ENCODE measurements at places on chromosomes 1 and 21.

DNA sequence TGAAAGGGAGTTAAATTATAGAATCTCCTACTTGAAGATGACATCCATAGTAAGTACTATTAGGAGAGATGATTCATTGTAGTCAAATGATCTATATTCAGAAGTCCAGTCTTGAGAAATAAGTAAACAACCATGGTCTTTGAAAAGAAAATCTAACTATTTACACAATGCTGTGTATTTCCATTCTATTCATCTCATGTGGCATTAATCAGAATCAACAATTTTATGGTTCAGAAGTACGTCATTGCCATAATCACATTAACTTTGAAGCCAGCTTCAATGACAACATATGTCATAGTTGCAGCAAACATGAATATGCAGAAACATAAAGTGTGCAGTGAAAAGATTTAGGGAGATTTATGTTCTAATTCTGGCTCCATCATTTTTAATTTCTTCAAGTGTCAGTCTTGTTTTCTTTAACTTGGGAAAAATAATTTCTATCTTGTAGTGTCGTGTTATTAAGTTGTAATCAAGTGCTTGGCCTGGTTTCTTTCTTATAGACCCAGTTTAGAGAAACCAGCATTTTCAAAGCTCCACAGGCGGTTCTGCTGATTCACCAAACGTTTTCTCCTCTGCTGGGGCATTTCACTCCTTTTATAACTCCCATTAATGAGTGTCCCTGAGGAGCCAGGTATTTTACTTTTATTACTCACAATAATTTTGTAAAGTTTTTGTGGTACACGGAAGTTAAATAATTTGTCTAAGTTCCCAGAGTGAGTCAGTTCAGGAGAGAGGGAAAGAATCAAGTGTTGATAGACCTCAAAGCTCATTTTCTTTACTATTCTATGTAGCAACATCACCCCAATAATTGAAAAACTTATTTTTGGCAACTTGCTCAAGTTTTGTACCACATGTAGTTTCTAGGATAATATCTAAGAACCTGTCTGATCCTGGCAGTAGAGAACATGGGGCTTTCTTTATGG, 35.9 kb upstream of the PTGS2 start:
- no peak for DNase-seq

DNA sequence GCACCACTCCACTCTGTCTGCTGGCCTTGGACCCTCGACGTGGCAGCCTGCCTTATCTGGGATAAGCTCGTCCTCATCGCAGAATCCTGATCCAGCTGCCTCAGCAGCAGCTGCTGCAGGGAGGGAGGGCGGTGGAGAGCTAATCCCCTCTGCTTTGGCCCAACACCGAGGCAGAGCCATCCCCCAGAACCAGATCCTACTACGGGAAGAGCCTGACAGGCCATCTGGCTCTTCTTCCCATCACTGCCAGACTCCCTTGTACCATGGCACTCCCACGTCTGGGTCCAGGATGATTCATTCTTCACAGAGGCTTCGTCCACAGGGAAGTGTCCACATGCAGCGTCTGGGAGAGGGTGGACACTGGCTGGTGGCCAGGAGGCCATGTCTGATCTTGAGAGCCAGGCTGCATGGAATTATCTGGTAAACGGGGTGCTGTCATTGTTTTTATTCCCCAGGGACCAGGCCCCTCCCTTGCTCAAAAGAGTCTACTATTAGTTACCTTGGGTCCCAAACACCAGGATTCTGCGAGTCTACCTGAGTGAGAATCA, 14.6 kb upstream of the PKP1 start:
- DNase-seq, result no peak

- DNase-seq, result no peak
These were observed 9.4 kb upstream of the BACH1 start for GRCh38 chr21:29289317-29289716.

GRCh38 chr1:209650454-209650853, 1.8 kb downstream of the LAMB3 start:
- DNase-seq, result no peak

DNA sequence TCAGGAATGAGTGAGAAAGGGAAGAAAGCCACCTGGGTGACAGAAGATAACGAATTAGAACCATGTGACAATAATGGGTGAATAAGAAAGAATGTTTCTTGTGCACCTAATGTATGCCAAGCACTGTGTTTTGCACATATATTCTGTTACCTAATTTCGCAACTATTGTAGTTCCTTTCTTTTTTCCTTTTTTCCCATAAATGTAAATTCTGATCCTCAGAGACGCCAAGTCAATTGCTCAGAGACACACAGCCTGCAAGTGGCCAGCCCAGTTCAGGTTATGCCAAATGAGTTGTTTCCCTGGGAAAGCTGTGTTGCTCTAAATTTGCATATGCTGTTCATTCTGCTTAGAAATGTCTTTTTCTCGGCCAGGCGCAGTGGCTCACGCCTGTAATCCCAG, 1.7 kb upstream of the RSPO1 start:
- no peak for DNase-seq

GRCh38 chr1:67769633-67770256, 63.5 kb downstream of the GNG12 start:
- DNase-seq, result no peak

- no peak for DNase-seq
These were observed 83.0 kb upstream of the ATF3 start for GRCh38 chr1:212525479-212526110.

DNA sequence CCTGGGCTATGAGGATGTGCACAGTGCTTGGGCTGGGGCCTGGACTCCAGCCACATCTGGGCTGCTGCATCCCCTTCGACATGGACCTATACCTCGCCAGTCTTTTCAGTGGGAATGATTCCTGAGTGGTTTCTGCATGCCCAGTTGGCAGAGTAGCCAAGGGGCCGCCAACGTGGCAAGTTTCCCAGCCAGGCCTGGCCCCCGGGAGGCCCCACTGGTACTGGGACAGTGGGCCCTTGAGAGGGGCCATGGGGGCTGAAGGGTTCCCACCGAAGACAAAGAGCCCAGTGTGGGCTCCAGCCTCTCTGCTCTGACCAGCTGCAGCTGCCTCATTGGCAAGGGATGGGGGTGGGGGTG, 15.4 kb downstream of the RAP1GAP start:
- DNase-seq, result no peak

DNA sequence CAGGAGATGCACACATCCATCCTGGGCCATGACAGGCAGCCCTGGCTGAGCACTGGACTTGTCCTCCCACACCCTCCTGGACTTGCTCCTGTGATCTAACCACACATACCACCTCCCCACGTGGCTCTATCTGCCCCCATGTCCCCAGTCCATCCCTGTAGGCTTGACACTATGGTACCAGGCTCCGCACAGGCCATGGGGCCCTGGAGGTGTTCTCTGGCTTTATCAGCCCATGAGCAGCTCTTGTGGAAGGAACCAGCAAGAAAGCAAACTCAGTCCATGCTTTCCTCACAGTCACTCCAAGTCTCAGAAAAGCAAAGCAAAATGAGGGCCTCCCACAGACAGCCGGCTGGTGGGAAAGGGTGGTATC, 61.6 kb downstream of the CD46 start:
- DNase-seq, result no peak

DNA sequence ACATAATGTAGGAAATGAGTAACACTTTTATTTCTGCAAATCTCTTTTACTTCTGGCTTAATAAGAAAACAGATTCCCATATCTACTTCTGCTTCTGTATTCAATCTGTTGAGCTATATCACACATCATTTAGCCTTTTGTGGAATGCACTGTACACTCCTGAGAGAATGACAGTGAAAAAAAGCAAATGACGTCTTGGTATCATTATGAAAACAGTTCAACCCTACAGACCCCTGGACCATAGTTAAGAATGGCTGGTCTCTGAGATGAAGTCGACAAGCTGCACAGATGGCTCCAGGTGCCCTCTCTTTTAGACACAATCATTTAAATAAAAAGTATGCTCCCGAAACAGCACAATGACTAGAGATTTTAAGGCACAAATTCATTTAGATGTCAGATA, 247.0 kb downstream of the RERE start:
- no peak for DNase-seq

DNA sequence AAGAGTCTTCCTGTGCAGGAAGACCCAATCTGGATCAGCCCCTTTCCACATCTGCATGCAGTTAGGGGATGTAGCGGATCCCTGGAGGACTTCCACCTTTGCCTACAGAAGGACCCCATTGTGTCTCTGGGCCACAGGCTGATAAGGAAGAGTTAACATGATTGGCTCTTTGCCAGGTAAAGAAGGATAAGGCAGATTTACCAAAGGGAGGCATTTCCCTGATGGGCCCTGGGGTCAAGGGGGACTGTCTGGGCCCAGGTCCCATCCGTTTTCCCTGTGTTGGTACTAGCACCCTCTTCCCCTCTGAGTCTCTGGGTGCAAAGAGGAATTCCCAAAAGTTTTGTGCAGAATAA, 29.1 kb downstream of the SLC26A9 start:
- DNase-seq, result no peak

DNA sequence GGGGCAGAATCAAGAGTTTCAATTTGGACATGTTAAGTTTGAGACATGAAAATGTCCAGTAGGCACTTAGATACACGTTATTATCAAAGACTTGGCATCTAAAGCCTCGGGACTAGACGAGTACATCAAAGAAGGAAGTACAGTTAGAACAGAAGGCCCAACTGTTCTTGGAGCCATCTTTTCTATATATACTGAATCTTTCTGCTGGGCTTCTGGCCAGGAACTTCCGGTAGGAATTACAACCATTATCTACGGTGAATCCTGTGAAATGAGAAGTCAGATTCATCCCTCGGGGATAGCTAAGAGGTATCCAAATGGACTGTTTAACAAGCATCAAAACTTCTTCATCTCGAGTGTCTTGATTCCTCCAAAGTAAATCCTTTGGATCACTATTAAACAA, 34.4 kb upstream of the NRDC start:
- DNase-seq, result no peak

- DNase-seq, result no peak
These were observed 5.5 kb upstream of the SNAPIN start for GRCh38 chr1:153652805-153653500.

DNA sequence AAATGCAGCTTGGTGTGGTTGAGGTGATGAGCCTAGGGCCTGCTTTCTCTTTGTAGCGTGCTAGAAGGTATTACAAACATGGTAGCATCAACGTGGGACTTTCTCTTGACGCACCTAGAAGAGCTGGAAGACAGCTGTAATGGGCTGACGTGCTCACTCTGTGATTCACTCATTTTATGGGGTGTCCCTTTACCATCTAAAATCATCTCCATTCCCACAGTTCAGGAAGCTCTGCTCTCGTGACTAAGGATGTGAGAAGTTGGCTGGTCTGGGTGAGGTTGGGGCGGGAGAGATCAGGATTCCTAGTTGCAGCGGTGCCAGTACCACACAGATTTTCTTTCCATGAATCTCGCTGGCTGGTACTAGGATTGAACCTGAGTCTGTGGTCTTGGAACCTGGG, 4.2 kb downstream of the HTR6 start:
- DNase-seq, result no peak

GRCh38 chr1:49864581-49864980, 159.2 kb downstream of the AGBL4 start:
- no peak for DNase-seq

DNA sequence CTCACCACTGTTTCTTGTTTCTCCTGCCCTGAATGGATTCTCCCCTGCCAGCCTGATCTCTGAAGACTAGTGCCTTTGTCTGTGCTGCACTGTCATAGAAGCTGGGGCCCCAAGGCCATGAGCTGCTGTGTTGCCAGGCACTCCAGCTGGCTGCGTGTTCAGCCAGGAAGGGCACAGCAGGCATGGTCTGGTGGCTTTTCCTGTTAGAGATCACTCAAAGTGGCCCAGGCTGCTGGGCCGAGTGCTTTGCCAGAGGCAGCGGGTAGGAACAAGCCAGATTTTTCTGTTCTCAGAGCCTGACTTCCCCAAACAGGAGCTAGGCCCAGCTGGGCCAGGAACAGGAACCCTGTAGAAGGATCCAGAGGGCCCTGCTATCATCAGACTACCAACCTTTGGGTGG, 5.2 kb downstream of the ADPRS start:
- DNase-seq, result no peak

DNA sequence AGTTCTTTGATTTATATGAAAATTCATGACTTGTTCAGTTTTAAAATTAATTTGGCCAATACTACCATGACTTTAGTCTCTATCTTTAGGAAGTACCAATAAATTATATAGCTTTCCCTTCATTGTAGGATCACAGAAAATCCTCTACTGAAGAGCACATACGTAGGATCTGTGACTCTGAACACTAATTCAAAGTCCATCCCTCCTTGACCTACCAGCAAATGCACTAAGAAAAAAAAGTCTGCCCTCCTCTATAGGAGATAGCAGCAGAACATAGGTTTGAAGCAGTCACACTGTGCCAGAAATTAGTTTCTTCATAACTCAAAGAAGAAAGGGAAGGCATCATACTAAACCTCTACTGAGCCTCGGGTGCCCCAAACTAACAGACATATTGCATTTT, 16.5 kb downstream of the BRWD1 start:
- DNase-seq, result no peak

GRCh38 chr1:12143631-12144155, 23.1 kb upstream of the TNFRSF1B start:
- no peak for DNase-seq

DNA sequence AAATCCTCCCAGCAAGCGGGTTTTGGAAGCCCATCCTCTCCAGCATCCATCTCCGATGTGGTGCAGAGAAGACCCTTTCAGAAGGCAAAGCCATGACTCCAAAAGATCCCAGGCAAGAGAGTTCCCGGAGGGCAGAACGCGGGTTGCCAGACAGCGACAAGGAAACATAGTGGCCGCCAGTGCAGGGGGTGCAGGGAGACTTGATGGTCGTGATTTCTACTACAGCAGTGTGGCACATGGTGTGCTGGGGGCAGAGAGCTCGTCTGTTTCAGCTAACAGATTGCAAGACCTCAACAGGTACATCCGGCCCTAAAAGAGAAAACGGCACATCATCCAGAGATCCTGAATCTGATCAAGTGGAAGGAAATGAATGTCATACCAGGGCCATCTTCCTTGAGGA, 74.3 kb downstream of the HLCS start:
- DNase-seq, result no peak

DNA sequence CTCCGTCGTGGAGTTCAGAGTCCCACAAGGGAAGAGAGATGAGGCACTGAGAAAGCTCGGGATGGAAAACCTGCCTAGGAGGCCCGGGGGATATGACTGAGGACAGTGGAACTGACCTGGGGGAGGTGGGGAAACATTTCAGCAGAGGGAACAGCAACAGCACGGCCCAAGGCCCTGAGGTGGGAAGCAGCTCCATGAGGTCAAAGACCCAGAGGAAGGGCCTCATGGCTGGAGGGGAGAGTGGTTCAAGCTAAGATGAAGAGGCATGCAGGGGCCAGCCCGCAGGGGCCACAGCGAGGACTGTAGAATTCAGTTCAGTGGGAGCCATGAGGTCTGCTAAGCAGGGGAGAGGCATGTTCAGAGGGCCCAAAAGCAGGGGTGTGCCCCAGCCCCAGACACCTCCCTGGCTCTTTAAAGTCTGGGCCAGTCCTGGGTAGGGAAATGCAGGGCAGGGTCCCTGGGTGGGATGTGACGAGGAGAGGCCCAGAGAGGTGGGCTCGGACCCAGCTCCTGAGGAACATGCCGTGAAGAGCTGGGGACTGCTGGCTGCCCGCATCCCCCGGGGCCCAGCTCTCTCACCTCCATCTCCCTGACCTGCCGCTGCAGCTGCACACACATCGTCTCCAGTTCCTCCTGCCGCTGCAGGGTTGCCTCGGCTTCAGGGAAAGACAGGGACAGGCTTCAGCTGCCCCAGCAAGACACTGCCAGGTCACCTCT, 9.9 kb downstream of the UBXN11 start:
- DNase-seq, result no peak
